ENCODE measurements at places on chromosomes 3 and 15. TPM values are rescaled to one million over a fixed set of nuclear protein-coding genes. Genes with fewer than 3 reads are reported as not detected.

- DNase-seq: no peak
These were observed 144.4 kb downstream of the GMNC start for GRCh38 chr3:190718097-190718496.

DNA sequence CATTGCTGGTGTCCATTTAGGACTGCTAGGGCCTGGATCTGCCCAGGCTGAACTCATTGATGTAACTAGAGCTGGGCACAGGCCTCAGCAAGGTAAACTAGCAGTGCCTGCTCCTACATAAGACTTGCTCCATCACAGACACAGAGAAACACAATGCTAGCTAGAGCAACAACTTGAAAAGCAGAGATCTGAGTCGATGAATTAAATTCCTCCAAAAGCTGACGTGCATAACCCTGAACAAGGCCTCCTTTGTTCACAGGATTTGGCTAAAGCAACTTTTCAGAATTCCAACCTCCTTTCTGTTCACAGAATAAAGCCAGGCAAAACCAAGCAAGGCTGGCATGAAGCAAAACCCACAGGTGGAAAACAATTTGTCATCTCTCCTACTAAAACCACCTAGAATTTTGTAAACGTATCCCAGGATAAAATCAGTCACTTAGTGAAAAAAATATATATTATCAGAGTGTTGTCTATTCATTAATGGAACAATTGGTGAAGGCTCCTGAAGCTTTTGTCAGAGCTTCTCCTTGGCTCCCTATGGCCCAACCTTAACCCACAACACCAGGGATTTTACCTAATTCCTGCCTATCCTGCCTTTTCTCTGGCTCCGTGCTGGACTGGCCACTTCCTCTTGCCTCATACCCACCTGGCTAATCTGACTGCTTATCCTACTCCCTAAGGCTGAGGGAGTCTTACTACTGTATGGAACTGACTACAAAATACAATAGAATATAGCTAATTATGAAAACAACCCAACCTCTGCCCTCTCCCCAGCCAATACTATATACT lies 39.9 kb downstream of the PLCH1 start:
- peak; percentile 15 for DNase-seq

- no peak for DNase-seq
These were observed 83.6 kb upstream of the C3orf80 start for GRCh38 chr3:160141485-160142185.

- DNase-seq: no peak
These were observed 668.4 kb downstream of the MECOM start for GRCh38 chr3:168995129-168995528.

DNA sequence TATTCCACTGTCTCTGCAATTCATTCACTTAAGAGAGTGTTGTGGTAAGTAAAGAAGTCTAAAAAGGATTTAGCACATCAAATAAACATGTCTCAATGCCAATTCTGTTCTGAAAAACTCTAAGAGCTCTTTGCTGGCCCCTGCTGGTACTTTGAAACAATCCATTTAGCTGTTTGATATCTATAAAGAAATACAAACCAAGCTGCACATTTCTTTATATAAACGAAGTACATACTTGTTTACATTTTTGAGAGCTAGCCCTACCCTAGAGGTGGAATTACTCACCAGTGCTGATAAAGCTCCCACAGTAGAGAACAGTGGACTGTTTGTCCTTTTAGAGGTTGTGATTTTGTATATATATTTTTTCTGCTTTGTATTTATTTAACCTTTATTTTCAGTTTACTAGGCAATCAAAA lies 75.5 kb downstream of the NEDD4 start:
- DNase-seq: no peak

DNA sequence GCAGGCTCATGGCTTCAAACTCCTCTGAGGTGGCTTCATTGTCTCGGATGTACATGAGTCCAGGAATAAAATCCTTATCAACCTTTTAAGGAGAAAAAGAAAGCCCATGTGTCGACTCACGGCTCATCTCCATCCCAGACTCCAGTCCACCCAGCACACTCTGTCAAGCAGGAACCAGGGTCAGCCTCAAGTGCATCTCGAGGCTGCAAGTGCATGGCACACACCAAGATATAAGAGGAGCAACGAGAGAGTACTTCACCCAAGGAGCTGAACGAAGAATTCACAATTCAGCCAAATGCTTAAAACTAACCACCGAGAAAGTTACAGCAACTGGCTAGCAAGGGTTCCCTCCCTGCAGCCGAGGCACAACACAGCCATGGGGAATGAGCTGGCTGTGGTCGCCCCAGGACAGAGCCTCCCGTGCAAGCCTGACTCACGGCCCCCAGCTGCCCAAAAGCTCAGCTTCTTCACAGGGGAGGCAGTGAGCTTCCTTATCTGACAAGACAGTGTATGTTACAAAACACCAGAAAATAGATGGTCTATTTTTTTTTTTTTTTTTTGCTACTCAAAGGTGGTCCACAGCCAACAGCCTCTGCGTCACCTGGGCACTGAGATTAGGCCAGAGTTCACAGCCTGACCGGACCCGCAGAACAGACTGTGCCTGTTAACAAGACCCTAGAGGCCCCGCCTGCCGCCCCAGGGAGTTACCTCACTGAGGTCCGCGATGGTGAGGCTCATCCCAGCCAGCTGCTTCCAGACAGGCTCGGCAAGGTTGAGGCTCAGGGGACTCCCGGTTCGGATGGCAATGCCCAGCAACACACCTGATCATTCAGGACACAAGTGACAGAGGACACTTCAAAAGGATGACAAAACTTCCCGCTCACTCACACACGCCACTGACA lies 15.9 kb upstream of the OCA2 start:
- DNase-seq: no peak

- no peak for DNase-seq
These were observed 76.2 kb upstream of the HERC1 start for GRCh38 chr15:63909819-63910437.

DNA sequence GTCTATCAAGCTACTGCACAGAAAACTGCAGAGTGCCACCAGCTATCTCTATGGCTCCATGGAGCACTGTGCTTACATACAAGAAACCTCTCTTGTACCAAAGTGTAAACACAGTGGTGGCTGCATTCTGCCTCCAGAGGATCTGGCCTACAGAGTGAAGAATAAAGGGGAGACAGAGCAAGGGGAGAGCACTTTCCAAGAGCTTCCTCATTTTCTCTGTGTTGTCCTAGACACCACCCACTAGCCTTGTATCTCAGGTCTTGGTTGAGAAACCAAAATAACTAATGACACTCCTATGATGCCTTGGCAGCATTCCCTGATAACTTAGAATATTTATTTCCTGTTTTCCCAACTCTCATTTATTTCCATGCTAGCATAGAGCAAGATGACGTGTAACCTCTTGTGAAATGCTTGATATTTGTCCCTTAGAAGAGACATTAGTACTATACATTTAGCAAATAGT lies 56.9 kb upstream of the PHLDB2 start:
- no peak for DNase-seq

DNA sequence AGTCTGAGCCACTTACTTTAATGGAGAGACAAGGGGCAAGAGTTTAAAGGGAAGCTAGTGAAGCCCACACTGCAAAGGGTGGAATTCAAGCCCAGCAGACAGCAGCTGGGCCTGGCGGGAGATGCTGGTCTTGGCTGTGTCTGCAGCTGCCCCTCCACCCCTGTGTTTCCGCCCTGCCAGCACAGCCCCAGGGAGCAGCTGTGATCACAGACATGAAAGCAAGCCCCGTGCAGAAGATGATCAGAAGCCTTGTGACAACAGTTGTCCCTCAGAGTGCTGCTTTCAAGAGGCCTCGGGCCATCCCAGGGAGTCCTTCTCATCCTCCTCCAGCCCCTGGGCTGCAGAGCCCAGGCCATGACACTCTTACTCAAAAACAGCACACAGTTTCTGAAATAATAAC lies 24.1 kb upstream of the SLC6A1 start:
- DNase-seq: peak; percentile 31

- no peak for DNase-seq
These were observed 46.7 kb downstream of the ANXA2 start for GRCh38 chr15:60351066-60351465.

DNA sequence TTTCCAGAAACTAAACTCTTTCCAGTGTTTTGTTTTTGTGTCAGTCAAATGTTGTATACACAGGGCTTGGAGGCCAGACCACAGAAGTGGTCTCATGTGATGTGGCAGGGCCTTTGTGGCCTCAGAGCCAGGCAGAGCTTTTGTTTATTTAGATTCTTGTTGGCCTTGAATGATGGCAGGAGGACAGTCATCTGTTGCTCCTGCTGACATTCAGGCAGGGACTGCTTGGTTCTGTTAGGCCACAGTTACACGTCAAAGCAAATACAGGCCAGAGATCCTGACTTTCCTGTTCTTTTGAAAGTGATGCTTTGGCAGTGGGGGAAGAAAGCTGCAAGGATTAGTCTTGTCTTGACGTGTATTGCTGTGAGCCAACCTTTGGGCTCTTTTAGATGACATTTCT lies 325.1 kb downstream of the CACNA2D3 start:
- no peak for DNase-seq

DNA sequence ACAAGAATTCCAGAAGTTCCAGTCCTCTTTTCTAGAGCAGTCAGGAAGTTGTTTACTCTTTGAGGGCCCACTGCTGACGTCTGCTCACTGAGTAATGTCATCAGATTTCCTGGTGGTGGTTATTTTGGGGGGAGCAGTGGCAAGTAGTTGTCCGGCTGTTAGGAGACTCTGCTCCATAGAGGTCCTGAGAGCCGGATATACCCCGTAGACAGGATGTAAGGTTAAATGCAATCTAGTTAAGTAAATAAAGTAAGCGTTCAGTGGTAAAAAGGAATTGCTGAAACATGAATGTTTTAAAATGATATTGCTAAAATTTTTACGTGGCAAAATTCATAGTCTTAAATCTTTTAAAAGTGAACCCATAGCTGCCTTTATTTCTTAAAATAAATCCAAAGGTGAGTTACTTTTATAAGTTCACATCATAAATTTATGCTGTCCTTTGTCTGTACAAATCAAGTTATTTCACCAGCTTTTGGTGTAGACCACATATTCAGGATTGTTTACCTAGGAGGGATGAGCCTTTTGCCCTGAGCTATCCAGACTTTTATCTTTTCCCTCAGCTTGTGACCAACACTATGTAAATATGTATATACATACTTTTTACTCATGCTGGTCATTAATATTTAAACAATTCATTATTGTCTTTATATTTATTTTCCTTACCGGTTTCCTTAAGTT lies 65.8 kb downstream of the PDE8A start:
- DNase-seq: no peak

DNA sequence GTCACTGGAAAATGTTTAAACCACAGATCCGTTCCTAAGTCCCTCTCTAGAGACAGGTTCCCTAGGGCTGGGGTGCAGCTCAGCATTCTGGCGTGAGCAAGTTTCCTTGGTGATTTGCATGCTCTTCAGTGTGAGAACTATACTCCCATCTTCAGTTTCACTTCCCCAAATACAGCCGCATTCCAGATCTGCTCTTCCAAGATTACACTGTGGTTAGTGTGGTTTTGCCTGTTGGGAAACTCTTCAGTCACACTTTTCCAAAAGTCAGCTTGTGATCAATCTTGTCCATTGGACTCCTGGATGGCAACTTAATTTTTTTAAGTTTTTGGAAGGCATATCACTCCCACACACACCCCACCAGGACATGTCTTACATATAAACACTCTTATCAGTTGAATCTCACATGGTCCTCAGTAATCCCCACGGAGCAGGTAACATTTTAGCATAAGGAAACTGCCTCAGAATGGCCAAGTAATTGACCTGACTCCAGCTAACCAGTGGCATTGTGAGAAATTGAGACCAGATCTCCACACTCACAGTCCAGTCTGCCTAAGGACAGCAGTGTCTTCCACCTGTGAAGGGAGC lies 33.5 kb upstream of the PTPN23 start:
- DNase-seq: no peak

GRCh38 chr15:92665100-92665555 lies 9.6 kb upstream of the FAM174B start:
- DNase-seq: no peak

- DNase-seq: no peak
These were observed 849.3 kb downstream of the ROBO1 start for GRCh38 chr3:78918361-78919020.

DNA sequence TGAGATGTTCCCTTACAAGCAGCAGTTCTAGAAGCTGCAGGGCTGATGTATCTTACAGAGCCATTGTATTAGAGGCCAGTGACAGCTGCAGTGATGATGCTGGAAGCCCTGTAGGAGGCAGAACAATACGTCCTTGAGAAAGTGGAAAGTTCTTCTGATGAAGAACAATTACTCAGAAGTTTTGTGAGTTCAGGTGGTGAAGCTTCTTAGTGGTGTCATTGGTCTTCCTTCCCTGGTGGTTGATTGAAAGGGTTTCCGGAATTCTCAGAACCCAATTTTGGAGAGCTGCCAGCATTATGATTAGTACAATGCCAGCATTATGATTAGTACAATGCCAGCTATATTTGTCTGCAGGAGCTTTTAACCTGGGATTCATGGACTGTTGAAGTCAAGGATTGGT lies 356.4 kb downstream of the MFSD1 start:
- no peak for DNase-seq

DNA sequence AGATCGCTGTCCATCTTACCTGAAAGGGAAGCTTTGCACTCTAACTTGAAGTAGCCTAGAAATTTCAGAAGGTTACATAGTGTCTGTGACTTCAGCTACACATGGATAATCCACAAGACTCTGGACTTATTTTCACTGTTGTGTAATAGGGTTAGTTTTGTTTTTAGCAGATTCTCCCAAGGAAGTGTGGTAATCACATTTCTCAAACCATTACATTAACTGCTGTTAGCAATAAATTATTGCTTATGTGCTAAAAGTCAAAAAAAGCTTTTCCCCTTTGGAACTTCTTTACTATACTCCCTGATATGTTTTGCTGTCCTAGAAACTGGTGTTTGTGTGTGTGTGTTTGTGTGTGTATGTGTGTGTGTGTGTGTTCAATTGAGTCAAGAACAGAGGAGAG lies 351.8 kb upstream of the TPRG1 start:
- no peak for DNase-seq

DNA sequence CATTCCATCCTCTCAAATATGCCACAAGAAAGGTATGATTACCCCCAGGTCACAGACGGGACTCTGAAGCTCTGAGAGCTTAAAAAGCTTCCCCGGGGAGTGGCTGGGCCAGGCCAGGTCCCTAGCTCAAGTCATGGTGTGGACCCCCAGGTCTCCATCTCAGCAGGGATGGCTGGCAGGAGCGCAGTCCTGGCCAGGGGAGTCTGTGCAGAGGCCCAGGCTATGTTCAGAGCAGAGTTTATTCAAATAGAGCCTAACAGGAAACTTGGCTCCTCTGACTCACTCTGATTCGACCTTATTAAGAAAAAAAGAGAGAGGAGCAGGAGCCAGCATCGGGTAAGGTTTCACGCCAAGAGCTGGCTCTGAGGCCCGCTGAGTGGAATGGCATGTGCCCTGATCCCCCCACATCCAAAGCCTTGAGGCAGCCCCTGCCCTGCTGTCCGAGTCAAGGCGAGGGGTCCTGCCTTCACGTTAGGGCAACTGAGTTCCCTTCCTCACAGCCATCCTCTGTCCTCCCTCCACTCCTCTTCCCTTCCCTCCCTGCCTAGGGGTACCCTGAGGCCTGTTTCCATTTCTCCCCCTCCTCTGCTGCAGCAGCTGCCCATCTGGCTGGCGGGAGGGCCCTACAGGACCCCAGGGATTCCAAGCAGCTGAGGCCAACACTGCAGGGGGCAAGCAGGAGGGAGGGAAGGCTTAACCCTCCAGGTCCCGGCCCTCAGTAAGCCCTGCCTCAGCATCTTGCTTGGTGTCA lies 1.9 kb upstream of the LOXL1 start:
- DNase-seq: no peak

GRCh38 chr3:23106666-23107065 lies 96.5 kb upstream of the UBE2E2 start:
- no peak for DNase-seq

Gene PARP9
- 6.1 TPM for total RNA-seq

Gene PEX5L
- 49.6 TPM for total RNA-seq

Gene CPN2
- total RNA-seq: not detected

Gene IQCF5
- not detected for total RNA-seq

Gene HYAL1
- total RNA-seq: 0.16 TPM

Gene MESP1
- total RNA-seq: 1.6 TPM

Gene SLC22A14
- total RNA-seq: 0.31 TPM

Measured in occipital lobe (tissue), 3 donors.